Suppressor macrophage (primary cell): ENCODE measurements at places on chromosomes 16 and 17.
A peak's percentile ranks its signal among the peaks of the same experiment; 100 is the strongest.

DNA sequence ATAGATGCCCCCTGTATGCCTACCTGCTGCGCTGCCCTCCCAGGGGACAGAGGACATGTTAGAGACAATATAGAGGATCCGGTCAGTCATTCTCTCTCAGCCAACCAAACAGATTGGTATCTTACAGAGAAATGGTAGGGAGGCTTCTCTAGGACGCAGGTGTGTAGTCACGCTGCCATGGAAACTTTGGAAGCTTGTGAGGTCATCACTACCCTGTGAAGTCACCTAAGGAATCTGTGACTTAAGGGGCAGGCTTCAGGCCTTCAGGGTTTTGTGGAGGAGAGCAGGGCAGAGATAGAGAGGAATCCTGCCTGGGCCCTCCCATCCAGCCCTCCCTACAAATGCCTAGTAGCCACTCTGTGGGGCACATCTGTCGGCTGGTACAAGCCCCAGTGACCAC, at the start of gene DPEP2NB:
DPEP2NB (minus strand) TSS at position 231 of the 400 bp plus-strand sequence; CDS start at position 90, 141 bp downstream.
- no peak for DNase-seq

DNA sequence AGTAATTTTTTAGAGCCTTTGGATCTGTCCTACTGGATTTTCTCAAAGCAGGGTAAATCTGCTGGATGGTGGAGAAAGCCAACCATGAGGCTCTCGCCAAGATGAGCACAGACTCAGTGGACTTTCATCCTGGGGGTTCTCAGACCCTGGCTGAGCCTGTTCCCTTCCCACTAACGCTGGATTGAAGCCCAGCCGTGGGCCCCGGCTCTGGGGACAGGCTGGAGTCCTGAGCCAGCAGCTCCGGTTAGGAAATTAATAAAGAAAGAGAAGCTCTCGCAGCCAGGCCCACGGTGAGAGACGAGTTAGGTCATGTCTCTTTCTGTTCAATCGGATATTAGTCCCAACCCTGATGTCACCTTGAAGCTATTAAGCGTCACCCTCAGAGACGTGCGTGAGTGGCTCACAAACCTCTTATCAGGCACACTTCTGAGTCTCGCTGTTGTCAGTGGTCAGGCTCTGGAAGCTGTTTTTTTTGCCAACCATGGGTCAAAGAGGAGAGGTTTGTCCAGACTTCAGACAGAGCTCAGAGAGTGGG, 27.1 kb downstream of the MEOX1 start:
- no peak for DNase-seq

- DNase-seq, result no peak
Observed at GRCh38 chr17:56099649-56100048, 53.6 kb upstream of the ANKFN1 start.

DNA sequence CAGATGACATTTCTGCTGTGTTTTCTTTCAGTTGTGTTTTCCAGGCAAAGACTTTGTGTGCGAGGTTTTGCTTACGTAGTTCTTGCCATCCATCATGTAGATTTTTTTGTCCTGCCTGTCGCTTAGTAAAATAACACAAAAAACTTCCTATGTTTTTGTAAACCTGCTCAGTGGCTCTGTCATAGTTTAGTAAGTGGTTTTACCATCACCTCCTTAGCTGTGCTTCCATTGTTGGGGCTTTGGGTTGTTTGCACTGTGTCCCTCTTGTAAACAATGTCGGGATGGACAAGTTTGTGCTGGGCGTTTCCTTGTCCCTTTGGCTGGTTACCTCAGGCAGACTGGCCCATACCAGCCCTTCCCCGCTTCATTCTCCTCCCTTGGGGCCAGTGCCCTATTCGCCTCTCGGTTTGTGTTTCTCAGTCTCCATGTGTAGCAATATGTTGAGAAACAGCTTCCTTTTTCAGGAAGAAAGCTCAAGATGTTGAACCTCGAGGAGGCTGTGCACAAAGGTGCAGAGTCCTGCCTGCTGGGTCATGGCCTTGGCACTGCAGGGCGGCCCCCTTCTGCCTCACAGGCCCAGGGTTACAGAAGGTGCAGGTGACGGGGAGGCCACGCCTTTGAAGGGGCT, 74.6 kb downstream of the KSR1 start:
- peak; percentile 90 for DNase-seq

DNA sequence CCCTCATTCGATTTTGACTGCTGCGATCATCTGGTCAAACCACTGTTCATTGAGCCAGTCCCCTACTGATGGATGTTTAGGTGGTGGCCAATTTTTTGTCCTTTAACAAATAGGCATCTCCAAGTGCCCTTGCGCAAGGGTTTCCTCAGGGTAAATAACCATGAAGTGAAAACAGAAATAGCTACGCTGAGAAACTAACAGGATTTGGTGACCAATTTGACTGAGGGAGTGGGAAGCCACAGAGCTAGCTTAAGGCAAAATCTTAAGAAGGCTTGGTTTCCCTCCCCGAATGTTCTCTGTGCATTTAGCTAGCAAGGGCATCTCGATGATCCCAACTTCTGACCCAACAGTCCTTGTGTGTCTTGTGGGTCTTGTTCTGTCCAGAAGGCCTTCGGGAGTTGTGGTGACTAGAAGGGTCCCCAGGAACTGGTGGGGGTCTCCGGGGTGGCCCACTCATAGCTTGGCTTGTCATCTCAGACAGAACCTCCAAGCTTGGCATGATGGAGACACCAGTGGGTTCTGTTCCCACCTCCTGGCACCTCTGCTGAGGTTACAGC, 117.2 kb downstream of the SOCS1 start:
- no peak for DNase-seq
